ENCODE measurements at places on chromosomes 7 and 10.

DNA sequence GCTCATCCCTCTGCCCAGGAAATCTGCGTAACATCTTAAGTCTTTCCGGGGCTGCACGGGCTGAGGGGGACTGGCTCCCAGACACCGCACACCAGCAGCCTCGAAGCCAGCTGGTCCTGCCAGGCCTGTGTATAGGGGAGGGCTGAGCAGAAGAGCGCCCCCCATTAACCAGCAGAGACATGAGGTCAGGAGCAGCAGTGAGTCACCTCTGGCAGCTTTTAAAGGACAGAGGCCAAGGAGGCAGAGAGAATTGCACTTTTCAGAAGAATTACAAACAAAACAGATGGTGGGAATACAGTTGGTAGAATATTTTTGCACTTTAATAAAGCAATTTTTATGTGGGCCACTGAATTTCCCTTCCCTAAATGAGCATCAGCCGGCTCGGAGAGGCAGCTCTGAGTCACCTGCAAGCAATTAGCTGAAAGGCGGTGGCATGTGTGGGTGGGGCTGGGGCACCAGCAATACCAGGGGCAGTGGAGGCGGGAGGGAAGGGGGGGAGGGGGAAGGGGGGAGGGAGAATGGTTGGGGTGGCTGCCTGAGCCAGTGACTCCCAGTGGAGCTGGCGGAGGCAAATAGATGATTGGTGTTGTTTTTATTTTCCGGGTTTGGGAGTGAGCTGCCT lies 39.1 kb downstream of the GOLGA7B start:
- peak; percentile 78 for DNase-seq

DNA sequence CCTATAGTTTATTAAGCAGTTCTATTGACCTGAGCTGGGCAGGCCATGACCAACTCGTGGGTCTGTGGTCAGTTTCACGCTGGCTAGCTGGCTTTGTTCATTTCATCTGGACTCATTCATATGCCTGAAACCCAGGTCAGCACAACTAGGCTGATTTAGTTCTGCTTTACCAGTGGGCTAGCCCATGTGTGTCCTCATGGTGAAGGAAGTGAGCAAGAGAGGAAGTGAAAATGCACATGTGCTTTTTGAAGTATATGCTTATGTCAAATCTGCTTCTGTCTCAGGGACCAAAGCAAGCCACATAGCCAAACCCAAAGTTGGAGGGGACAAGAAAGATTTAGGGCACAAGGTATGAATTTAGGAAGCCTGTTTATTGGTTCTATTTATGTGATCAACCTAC lies 154.5 kb downstream of the RNF133 start:
- DNase-seq: no peak

GRCh38 chr7:149569025-149569725 lies 71.6 kb upstream of the ZNF746 start:
- peak; percentile 52 for DNase-seq

GRCh38 chr10:66941491-66941890 lies 15.7 kb downstream of the LRRTM3 start:
- no peak for DNase-seq

GRCh38 chr7:140416560-140416959 lies 12.7 kb downstream of the RAB19 start:
- DNase-seq: no peak

- DNase-seq: peak; percentile 98
Observed at GRCh38 chr7:94620703-94621118, 35.2 kb downstream of the SGCE start.

Data from M059J (cell line).